Substantia nigra (tissue), 51 donors: ENCODE measurements at places on chromosomes 7 and 10.

DNA sequence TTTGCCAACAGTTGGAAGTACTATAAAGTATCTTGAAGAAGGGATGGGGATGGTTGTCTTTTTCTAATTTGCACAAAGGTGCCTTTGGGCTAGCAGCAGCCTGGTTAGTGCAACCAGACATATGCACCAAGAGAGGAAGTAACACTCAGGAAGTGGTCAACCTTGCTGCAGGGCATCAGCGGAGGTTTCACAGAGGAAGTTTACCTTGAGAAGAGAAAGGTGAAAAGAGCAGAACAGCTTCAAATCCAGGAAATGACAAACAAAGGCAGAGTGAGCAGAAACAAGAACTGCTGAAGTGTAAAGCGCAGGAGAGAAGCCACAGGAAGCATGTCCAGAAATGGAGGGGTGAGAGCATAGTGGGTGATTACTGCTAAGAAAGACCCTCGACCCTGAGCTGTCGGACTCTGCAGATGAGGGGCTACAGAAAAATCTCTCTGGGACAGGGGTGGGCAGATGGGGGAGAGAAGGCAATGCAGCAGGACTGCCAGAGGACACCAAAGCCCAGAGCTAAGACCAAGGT, 66.9 kb downstream of the STK17A start:
- no peak for DNase-seq

- no peak for DNase-seq
Measured at GRCh38 chr10:119325131-119325530, 117.8 kb downstream of the GRK5 start.

DNA sequence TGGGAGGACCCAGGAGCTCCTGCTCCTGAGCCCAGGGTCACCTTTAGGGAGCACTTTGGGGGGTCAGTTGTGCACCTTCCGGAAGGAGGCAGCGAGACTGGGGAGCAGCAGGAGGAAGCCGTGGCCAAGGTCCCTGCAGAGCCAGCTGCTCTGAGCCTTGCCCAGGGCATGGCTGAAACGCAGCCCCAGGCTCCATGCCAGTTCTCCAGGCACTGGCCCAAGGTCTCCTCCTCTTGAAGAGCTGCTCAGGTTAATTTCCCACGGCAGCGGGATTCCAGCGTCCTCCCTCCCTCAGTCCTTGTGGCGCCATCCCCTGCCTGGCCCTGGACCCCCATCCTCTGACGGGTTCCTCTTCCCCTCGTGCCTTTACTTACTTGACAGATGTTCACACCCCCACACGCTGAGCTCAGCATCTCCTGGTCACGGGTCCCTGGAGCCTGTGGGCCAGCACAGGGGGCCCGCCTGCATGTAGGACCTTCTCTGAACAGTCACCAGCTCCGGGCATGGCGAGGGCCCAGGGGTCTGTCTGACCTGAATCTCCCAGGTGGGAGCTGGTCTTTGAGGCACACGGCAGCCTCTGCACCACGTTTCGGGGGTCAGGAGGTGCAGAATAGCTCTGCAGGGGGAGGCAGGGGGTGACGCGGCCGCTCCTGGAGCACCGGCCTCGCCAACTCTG, 16.7 kb upstream of the CFAP46 start:
- no peak for DNase-seq

DNA sequence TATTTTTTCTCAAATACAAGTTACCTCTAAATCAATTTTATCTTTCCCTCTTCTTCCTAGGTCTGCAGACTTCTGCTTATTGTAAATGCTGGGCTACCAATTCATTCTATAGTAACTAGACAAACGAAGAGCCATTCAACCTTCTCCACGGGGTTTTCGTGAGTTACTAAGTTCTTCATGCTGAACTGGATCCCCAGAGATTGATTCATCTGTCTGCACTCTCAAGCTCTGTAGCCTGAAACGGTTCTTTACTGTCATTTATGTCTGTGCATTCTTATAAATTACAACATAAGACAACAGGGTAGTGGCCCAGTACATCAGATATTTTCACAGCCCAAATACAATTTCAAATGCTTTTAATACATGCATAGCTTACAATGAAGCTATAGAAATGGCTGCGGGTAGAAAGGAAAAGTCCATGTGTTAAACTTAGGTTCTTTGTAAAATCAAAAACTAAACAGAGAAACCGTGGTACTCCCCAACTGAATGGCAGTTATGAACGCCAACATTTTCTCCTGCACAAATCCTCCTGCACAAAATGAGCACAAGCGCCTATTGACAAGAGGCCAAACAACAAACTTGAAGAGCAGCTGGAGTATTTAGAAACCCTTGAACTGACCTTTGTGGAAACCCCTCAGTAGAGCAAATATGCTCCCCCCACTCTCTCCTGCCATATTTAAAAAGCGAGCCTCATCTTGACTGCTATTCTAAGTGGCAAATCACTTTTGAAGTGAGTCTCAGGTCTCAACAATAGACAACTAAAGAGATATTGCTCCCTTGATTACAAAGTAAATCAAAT, 20.7 kb downstream of the LAMB1 start:
- DNase-seq: no peak

DNA sequence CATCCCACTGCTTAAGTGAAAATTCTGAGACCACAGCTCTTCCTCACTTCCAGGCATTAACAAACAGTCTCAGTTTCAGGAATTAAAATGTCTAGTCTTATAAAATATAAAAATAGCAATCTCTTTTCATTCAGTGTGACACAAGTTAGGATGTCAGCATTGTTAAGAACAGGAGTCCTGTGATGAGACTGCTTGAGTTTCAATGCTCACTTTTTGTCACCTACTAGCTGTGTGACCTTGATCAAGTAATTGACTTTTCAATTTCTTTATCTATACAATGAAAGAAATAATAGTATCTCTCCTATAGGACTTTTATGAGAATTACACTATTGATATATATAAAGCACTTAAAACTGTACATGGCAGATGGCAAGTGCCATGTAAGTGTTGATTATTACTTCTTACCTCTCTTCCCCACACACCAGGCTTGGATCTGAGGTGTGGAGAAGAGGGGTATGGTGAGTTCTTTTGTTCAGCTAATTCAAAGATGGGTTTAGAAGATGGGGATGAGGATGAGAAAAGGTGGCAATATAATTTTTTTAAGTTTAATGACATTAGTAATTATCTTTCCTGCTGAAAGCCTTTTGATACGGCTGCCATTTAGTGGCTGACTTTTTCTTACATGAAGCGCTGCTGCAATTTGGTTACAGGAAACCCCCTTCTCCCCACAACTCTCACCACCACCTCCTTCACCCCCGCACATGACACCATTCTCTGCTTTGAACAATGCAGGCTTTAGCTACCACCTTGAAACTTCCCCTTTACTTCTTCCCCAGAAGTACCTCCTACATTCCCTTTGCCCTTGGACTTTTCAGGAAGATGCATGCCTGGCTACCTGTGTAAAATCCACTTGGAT, 20.8 kb upstream of the HYAL4 start:
- no peak for DNase-seq

DNA sequence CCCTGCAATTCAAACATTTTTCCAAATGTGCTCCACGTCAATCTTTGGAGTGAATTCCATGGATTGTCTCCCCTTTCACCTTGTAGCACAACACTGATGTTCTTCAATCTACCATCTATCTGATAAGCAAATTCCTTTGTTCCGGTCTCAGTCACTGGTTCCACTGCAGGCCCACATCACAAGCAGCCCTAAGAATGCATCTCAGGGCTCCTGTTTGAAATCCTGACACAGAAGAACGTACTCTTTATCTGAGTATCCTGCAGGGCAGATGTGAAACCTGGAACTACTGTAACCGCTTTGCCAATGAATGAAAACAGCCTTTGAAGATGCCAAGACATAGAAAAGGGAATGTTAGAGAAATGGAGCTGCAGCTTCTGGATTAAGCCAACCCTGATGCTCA, 62.9 kb upstream of the FAM133B start:
- no peak for DNase-seq

GRCh38 chr10:11869219-11869618, 46.1 kb downstream of the PROSER2 start:
- DNase-seq: no peak

- no peak for DNase-seq
Measured at GRCh38 chr7:21543528-21544302, 876 bp downstream of the DNAH11 start.

- no peak for DNase-seq
Measured at GRCh38 chr10:68086011-68086410, 10.9 kb upstream of the HERC4 start.

DNA sequence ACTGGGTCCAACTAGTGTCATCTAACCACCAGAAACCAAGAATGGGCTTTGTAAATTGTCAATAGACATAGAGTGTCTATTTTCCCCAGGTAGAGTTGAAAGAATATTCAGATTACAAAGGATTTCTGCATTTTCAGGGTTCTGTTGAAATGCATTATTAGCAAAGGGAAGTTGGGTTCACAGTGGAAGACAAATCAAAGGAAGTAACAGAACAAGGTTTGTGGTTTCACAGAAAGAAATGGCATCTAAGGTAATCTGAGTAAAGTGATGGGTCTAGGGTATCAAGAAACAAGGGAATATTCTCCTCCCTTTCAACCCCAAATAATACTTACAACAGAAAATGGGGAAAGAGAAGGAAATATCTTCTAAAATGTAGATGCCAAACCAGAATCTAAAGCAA, 25.8 kb downstream of the CEP41 start:
- DNase-seq: no peak

GRCh38 chr7:117675497-117676435, 195.9 kb downstream of the CFTR start:
- no peak for DNase-seq

DNA sequence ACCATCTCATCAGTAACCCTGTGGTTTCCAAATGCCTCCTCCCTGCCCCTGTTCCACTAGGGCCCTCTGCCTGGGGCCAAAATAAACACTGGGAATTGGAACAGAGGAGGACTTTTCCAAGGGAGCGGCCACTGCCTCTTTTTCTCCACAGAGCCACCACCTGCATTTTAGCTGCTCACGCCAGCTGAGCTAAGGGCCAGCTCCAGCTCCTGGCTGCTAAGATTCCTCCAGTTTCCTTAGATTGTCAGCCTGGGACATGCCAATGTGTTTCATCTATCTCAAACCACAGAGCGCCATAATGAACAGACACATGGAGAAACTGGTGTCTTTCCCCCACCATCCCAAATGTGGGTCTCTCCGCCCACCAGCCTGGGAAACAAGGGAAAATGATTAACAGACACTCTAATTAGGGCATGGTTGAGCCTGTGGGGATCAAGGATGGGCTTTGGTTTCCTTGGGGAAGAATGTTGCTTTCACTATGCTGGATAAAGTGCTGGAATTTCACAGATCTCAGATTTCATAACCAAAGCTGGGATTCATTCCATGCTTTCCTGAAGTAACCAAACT, 52.2 kb downstream of the ASB13 start:
- no peak for DNase-seq

- no peak for DNase-seq
Measured at GRCh38 chr10:23081891-23082290, 13.5 kb upstream of the MSRB2 start.

- no peak for DNase-seq
Measured at GRCh38 chr7:148983200-148984146, 44.8 kb downstream of the PDIA4 start.

DNA sequence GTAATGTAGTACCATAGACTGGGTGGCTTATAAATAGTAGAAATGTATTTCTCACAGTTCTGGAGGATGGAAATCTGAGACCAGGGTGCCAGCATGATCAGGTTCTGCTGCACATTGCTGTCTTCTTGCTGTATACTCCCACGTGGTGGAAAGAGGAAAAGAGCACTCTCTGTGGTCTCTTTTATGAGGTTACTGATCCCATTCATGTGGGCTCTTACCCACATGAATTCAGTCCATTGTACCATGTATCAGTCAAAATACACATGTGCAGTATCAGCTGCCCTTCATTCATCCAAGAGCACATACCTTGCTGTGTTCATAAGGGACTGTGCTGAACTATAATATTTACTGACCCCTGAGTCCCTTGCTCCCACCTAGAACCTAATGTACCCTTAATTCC, 17.1 kb downstream of the PNLIPRP2 start:
- DNase-seq: no peak

DNA sequence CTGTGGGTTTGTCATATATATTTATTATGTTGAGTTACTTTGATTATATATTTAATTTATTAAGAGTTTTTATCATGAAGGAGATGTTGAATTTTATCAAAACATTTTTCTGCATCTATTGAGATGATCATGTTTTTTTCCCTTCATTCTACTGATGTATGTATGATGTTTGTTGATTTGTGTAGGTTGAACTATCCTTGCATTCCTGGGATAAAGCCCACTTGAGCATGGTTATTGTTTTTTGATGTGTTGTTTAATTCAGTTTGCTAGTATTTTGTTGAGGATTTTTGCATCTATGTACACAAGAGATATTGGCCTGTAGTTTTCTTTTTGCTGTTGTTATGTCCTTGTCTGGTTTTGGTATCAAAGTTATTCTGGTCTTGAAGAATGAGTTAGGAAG, 31.1 kb downstream of the SCART1 start:
- DNase-seq: no peak

DNA sequence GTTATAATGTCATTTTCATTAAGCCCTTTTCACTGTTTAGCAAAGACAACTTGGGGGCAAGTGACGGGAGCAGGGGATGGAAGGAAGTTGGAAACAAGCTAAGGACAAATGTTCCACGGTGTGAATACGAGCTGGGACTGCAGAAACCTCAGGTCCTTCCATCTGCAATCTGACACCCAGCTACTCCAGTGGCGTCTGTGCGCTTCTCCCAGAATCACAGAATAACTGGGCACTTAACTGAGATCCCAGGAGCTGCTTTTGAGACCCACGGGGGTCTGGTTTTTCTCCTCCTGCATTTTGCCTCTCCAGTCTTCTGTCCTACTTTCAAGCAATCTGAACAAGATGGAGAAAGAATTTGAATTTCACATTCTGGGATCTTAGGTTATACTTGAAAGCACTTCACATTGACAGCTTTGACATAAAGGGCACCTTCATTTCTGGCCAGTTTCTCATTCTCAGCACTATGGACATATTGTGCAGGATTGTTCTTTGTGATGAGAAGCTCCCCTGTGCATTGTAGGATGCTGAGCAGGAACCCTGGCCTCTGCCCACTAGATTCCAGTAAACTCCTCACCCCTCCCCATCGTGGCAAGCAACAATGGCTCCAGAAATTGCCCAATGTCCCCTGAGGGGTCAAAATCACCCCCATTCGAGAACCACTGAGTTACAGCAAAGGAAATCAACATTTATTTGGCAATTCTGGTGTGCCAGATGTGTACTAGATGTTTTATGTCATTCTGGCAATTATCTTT, 194.1 kb downstream of the CACNB2 start:
- no peak for DNase-seq

DNA sequence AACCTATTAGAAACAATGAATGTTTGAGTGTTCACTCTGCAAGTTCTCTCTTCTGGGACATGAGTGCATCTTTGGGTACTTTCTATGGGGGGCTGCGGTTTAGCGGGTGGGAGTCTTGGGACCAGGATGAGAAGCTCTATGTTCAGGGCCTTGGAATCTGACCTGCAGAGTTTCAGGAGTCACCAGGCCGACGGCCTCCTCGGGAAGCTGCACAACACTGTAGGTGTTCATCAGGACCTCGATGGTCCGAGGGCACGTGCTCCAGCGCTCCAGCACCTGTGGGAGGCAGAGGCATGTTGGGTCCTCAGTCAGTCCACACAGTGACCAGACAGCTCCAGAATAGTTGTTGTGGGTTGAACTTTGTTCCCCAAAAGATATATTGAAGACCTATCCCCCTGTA, 8.9 kb upstream of the GBX1 start:
- no peak for DNase-seq

GRCh38 chr10:129658376-129659072, 191.5 kb downstream of the MGMT start:
- DNase-seq: no peak
